Anterior cingulate cortex (tissue), 58 donors: ENCODE measurements at places on chromosomes 13 and 19.

GRCh38 chr19:38970664-38971532 is 4.6 kb downstream of the FBXO17 start:
- DNase-seq: no peak

DNA sequence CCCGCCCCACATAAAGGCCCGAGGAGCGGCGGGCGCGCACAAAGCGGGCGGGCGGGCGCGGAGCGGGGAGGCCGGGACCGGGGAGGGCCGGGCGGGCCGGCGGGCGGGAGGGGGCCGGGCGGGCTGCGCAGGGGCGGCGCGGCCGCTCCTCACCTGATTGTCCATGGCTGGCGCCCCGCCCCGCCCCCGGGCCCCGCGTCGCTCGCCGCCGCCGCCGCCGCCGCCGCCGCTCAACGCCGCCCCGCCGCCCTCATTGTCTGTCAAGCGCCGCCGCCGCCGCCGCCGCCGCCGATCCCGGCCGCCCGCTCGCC is 200 bp downstream of the MLLT1 start:
- DNase-seq: no peak

GRCh38 chr19:39436350-39436716 is 584 bp upstream of the RPS16 start:
- DNase-seq: no peak

GRCh38 chr13:49985129-49985528 is 11.7 kb upstream of the TRIM13 start:
- DNase-seq: no peak

- DNase-seq: no peak
Observed at GRCh38 chr13:93345770-93346169, 119.2 kb downstream of the GPC6 start.

DNA sequence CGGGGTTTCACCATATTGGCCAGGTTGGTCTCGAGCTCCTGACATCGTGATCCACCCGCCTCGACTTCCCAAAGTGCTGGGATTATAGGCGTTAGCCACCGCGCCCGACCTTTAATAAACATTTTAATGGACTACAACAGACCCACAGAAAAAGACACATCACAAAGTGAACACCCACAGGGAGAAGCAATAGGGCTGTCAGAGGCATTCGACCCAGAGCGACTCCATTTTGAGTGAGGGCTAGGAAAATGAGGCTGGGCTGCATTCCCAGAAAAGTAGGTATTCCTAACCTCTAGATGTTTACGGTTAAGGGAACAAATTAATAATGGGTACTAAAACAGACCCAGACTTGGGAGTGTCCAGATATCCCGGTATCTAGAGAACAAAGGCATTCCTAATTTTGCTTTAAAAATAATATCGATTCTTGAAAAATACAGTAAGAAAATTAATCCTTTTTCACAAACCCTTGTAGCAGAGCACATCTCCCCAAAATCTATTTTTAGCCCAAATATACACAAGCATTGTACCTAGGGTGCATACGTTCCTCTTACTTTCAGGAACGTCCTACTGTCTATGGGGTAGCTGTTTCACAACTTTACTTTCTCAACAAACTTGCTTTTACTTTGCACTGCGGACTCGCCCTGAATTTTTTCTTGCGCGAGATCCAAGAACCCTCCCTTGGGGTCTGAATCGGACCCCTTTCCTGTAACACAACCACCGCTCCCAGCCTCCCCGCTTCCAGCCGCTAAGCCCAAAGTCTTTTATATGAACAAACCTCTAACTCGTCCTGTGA is 811 bp upstream of the ZNF8 start:
- no peak for DNase-seq

GRCh38 chr13:51797664-51798488 is 6.1 kb downstream of the DHRS12 start:
- DNase-seq: peak; percentile 41

GRCh38 chr13:95552539-95553441 is at the start of gene CLDN10:
Gene CLDN10 (plus strand): TSS chr13:95552720. CDS start chr13:95552754, 34 bp downstream.
- no peak for DNase-seq

- DNase-seq: no peak
Observed at GRCh38 chr13:44011036-44011435, 131.3 kb downstream of the LACC1 start.

- DNase-seq: no peak
Observed at GRCh38 chr19:33780251-33780650, 16.4 kb upstream of the KCTD15 start.

GRCh38 chr19:1009041-1009980 is 9.1 kb downstream of the GRIN3B start:
- no peak for DNase-seq
